MM.1S (cell line): ENCODE measurements at places on chromosomes 16 and 17.

DNA sequence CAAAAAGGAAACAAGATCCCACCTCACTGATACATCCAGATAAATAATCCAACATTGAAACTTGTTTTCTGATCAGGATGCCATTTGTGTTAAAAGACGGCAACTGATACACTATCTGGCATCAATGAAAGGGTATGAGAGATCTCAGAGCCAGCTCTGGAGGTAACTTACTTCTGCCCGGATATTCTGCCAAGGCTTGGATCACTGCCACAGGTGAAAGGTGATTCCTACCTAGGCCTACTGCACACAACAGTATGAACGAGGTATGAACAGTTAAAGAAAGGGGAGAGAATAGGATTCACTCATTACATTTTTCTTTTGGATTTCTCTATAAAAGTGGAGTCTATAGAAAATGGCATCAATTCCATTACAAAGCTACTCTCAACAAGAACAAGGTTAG, 136.1 kb downstream of the HS3ST3A1 start:
- DNase-seq: no peak

DNA sequence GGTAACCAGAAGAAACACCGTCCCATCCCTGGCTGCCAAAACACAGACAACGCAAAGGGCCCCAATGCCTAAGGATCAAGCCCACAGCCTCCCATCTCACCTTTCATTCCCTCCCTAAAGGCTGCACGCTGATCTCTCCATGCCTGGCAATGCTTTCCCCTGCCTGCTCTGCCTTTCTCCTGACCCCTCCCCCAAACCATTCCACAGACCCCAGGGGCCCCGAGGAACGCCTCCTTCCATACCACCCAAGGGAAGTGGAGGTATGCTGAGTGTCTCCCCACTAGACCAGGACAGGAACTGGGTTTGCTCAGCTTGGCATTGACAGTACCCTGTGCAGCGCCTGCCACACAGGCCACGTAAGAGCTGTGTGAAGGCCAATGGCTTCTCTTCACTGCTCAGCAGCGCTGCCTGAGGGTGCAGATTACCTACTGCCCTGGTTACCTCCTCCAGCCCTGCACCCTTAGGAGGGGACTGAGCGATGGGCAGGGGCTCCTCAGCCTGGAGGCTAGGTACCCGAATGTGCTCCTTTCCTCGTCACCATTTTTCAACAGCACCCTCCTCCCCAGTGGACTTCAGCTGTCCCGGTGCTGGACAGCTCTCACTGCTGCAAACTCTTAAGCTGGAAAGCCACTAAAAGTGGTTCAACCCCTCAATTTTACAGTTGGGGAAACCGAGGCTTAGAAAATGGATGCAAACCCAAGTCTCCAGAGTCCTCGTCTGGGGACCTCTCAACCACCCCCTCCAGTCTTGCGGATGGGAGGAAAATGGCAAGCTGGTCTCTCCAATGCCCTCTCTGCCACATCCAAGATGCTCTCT, 45.0 kb downstream of the SRCIN1 start:
- no peak for DNase-seq

DNA sequence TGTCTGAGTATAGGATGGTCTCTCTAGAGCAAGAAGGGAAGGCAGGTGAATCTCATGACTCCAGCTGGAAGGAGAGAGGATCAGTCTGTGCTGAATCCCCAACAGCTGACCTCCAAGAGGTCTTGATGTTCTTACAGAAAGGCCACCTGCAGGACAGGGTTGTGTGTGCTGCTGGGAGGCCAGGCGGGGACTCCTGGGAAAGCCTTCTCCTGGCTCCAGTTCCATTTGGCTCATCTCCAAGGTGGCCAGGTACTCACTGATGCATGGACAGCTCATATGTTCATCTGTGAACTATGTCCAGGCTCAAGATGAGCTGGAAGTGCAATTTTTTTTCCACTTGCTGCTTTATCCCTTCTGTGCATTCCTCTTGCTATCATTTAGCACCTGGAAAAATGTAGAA, 730.2 kb upstream of the RBFOX1 start:
- no peak for DNase-seq

DNA sequence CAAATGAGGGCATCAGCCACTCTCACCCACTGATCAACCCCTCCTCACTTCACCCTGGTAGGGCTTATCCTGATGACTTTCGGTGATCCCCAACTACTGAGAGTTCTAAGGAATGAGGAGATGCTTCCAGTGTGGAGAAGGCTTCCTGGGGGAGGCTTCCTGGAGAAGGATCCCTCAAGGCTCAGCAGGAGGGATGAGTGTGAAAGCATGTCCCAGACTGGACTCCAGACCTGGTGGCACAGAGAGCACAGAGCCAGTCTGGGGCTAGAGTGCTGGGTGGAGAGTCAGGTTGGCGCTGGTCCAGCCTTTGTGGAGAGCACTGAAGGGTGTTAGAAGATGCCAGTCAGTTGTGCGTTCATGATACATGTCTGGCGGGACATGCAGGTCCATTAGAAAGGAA, 53.7 kb downstream of the PLD6 start:
- DNase-seq: no peak

DNA sequence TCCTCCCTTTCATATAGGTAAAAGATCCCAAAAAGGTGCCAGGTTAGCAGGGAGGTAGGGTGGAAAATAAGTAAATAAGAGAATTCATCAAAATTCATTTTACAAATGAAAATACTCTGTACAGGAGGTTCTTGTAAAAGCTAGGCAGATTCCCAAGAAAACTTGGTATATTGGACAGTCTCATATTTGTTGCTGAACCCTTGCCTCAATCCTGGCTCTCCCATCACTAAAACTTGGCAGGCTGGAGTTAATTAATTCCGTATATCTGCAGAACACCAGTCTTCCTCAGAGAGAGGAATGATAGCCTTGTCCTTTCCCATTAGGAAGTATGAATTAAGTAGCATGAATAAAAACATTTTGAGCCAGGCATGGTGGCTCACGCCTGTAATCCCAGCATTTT, 66.2 kb upstream of the MTMR4 start:
- no peak for DNase-seq

DNA sequence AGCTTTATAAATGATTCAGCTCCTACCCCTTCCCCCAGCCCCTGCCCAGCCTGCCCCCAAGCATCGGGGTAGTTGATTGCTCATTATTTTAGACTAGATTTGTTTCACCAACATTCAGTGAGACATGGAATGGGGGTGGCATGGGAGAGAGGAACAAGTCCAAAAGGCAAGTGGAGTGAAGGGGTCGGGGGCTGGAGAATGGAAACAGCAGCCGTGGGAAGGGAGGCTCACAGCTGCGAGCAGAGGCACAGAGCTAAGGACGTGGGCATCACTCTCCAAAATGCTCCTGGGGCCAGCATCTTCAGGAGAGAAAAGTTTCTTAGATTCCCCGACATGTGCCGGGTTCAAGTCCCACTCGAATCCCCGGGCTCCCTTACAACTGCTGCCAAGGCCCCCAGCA, 19.3 kb downstream of the PIPOX start:
- DNase-seq: no peak

DNA sequence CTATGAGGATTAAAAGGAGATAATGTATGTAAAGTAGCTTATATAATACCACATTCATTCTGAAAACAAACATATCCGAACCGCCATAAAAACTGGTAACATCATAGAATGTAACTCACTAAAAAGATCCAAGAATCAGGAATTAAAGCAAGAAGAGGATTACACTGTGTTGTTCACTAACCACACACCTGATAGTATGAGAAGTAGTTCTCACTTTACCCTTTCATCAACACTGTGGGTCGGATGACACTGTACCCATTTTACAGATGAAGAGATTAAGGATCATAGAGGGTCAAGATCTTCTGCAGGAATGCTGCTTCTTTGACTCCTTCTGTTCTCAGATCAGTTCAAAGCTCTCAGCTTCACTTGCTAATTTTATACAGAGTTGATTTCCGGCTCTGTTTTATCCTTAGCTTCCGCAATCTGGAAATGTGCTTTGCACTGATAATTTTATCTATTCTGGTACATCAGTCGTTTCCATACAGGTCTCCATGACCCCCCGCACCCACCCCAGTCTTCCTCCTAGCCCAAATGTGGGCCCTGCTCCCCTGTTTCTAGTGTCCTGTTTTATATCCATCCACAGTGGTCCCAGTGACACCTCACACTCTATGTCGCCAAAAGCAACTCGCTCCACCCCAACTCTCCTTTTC, 288.6 kb upstream of the CCL2 start:
- no peak for DNase-seq

GRCh38 chr16:49567950-49568349, 194.3 kb downstream of the C16orf78 start:
- DNase-seq: no peak

- DNase-seq: no peak
These were observed 1.7 kb downstream of the NLRC3 start for GRCh38 chr16:3575491-3575890.

GRCh38 chr16:68592466-68593337, 52.4 kb upstream of the CDH3 start:
- no peak for DNase-seq

DNA sequence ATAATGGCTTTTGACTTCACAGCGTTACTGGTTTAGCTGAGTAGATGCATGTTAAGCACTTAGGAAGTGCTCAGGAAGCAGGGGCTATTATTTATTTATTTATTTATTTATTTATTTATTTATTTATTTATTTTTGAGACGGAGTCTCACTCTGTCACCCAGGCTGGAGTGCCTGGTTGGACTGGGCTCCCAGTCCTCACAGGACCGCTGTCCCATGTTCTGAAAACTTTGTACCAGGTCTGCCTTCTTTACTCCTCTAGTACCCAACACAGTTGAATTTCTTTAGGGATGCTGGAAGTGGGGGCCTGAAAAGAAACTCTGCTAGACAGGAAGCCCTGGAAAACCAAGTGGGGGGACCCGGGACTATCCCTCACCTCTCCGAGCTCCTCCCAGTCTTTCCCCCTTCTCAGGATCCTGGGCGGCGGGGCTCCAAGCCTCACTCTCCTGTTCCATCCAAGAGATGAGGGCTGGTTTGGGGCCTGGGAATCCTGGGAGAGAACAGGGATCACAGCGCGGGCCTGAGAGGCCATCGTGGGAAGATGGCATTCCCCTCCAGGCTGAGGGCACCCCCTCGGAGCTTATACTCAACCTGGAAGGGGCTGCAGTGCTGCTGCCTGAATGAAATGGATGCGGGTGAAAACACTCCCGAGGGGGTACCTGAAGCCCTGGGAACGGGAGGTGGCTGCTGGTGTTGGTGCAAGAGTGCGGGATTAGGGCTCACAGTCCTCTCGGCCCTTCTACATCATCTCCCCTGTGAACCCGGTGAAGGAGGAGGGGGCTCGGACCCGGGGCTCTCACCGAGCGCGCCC, 674 bp downstream of the ZNF688 start:
- no peak for DNase-seq

DNA sequence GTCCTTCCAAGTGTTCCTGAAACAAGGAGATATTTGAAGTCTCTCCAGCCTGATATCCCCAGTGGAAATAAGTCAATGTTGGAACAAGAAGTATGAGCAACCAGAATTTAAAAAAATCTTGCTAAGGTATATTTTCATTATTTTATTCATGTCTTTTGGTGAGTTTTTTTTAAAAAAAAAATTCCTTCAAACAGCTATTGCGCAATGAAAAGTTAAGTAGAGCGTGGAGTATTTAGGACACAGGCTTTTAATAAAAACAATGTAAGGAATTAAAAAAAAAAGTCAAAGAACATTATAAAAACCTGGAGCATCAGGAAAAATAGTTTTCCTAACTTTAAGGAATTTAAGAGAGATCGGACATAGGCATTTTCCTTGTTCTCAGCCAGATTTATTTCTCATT, 940.4 kb downstream of the KCNJ2 start:
- DNase-seq: no peak

GRCh38 chr17:73211745-73212144, 18.9 kb downstream of the COG1 start:
- DNase-seq: no peak

DNA sequence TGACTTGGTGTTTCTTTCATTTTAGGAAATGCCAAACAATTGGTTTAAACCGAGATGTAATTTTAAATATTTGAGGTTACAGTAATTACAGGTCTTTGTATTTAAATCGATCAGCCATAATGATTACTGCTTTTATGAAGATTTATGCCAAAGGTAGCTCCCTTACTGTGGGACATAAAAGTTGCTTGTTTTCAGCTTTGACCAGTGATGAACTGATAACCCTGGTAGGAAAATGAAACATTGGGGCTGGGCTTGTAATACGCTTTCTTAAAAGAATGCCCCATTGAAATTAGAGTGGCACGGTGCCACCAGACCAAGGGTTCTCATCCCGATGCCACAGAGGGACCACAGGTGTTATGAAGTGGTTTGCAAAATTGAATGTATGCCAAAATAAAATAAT, 7.3 kb downstream of the TNRC6A start:
- DNase-seq: no peak

DNA sequence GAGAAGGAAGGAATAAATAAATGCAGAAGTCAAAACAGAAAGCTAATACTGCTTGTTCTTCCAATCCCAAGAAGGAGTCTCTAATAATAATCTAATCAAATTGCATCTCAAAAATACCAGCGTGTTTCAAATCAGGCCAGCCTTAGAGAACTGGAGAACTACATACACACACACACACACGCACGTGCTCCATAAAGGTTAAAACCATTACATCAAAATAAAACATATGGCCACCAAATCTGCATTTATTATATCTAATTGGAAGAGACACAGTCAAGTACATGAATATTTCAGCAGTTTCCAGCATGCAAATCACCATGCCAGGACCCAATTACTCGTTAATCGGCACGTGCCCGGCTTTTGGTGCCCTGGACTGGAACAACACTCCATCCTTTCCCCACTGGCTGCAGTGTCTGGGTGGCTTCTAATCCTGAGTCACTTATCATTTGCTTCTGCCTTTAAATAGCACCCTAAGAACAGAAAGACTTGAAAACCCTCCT, 20.4 kb upstream of the KDM8 start:
- no peak for DNase-seq

- DNase-seq: no peak
These were observed 15.2 kb downstream of the CHRNB1 start for GRCh38 chr17:7459961-7460545.

DNA sequence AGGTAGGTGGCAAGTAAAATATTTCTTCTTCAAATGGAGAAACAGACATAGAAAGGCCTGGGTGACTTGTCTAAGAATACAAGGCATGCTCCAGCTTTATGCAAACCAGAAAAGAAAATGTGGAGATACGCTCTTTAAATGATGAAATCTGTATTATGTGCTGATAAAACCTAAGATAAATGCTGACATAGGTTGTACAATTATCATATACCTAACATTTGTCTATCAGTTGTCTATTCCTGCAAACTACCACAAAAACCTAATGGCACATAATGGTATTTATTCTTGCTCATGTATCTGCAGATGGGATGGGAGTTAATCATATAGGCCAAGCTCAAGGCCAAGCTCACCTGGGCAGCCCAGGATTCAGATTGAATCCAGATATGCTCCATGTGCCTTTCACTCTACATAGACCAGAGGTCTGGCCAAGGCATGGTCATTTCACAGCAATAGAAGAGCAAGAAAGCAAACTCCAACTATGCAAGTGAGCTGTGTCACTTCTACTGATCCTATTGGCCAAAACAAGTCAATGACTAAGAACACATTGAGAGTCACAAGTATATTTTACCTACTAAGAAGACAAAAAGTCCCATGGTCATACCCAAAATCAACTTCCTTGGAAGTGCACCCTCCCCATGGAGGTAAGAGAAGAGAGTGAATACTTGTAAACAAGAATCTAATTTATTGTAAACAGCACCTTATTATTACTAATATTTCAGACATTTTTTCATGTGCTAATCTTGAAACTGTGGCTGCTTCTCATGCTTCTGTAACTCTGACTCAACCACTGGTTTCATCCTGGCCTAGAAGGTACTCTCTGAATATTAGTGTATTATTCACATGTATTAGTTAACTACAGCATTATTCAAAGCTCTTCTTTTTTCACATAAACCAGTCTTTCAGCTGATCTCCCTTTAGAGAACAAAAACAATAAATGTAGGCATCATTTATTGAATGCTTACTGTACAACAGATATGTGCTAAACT, 270.7 kb upstream of the SOX9 start:
- DNase-seq: no peak
